ENCODE measurements at places on chromosomes 6 and 20.

- no peak for DNase-seq
Observed at GRCh38 chr6:136309171-136309570, 19.5 kb upstream of the BCLAF1 start.

DNA sequence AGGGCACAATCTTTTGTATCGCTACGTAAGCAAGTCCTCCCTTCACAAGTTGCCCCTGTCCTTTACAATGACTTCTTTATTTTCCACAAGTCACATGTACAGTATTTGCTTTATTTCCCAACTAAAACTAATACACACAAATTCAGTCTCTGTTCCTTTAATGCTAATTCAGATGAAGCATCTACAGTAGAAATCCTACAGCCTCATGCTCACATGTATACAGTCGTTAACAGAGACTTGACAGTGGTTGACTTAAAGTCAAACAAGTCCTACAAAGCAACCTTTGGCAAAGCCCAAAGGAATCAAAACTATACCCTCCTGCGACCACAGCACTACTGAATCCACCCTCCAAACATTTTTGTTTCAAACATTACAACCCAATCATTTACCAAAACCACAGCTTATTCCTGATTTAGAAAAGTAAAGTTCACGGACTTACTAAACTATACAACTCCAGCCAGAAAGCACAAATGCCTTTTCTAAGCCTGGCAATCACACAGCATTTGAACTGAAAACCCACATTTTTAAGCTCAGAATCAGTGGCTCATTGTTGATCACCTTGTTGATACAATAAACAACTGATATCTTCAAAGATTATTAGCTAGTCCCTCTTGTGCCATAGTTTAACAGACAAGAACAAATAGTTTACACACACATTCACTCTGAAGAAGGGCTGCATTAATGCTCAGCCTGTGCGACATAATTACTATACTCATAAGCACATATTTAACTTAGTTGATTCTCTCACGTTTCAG lies 70.9 kb upstream of the NHSL1 start:
- DNase-seq, result no peak

GRCh38 chr20:46328200-46328882 lies 20.0 kb upstream of the CDH22 start:
- DNase-seq, result no peak

DNA sequence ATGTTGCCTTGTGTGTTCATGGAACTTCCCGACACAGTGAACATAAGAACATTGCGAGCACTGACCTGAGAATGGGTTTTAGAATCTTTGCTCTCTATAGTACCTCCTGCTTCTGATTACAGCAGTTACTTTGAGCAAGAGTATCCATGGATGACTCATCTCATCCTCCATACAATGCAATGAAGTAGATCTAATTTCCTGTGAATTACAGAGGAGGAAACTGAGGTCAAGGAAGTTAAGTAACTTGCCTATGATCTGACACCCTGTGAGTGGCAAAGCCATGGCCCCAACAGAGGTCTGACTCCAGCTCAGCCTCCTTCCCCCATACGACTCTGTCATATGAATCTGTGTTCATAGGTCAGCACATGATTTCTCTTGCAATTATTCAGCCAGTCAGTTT lies 518.1 kb downstream of the TFAP2A start:
- no peak for DNase-seq

- no peak for DNase-seq
Observed at GRCh38 chr6:105178110-105178509, 1.7 kb downstream of the POPDC3 start.

GRCh38 chr6:52499681-52500236 lies 77.1 kb downstream of the TRAM2 start:
- no peak for DNase-seq

DNA sequence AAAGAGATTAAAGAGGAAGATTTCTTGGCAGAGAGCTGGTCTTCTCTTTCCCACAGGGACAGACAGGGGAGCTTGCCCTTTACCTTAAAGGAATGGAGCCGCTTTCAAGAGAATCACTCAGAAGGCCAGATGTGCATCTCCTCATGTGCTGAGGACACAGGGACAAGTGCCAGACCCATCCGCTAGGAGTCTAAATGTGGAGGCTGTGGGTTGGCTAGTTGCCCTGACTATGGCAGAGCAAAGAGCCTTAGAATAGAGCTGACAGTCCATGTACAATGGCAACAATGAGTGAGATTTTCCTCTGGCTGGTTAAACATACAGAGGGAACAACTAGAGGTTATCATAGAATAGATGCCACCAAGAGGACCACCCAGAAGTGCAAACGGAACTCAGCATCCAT lies 7.3 kb upstream of the DOK5 start:
- DNase-seq, result no peak

All from stimulated activated CD8-positive, alpha-beta memory T cell treated with anti-CD3 and anti-CD28 coated beads, Interleukin-15, amount 100 ng/mL, for 1 hour (primary cell).